ENCODE measurements at places on chromosomes 6 and 20.

DNA sequence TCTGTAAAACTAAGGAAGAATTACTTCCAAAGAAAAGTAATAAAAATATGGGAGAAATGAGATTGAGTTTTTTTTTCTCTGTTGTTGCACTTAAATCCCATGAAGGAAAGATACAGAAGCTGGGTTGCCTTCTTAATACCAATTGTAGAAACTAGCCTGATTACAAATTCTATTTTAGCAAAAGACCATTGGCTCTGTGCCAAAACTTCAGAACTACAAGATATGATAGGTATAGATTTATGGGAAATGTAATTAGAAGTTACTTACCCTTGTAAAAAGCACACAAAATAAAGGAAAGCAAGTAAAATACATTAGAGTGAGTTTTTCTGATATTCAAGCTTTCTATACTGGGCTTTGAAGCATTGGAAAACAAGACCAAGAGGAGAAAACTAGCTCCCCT, 73.5 kb upstream of the SCGN start:
- peak; percentile 4 for DNase-seq

DNA sequence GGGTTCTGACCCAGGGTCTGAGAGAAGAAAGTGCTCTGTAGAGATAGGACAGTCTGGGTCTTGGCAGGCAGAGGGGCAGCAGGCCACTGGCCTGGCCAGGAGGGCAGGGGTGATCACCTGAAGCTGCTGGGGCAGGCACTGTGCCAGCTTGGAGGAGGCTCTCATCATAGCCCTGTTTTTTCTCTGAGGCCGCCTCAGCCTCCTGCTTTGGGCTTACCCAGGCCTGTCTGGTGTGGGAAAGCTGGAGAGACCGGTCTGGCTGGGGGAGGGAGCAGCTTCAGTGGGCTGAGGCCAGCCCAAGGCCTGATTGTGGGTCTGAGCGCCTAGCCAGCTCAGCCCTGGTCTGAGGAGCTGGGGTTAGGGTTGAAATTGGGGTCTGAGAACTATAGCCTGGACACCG, 3.9 kb downstream of the LPIN3 start:
- no peak for DNase-seq

DNA sequence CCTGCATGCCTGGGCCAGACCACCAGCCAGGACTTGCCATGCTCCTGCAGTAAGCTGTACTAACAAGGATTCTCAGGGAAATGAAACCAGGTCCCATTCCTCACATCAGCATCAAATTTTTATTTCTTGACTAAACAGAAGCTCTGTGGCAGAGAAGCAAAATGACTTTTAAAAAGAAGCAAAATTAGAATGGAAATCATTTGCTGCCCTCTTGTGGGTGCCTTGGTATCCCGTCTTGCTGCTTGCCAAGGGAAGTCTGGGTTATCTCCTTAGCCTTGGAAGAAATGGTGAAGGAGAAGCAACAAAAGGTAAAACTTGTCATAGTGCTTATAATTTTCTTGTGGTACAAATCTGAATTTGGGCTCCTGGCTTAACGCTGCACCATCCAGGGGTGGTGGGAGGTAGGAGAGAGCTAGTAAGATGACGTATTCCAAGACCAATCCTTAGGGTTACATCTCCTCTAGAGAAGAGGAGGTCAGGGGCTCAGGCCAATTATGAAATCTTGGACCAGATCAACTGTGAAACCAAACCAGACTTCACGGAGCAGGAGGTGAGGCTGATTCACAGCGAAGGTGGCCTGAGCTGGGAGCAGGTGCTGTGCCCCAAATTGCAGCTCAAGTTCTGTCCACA, 107.5 kb downstream of the FAXC start:
- peak; percentile 19 for DNase-seq

GRCh38 chr6:26531897-26532296, 6.3 kb upstream of the HMGN4 start:
- DNase-seq: no peak

DNA sequence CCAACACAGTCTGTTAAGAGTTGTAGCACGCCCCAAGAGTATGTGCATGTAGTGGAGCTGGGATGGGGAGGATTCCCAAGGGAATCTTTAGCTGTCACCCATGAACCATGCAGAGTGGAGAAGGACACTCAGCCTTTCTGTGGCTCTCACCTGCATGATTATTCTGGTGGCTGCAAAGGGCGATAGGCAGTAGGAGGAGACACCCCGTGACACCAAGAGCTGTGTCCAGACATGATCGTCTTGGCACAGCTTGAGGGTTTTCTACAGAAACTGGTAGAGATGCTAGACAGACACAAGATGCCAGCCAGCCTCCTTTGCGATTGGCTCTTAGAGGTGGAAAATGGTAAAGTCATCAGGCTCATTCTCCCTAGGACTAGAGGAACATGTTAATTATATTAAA, 3.1 kb upstream of the CSE1L start:
- no peak for DNase-seq

- no peak for DNase-seq
These were observed 50.7 kb upstream of the SIRPA start for GRCh38 chr20:1844325-1845162.

DNA sequence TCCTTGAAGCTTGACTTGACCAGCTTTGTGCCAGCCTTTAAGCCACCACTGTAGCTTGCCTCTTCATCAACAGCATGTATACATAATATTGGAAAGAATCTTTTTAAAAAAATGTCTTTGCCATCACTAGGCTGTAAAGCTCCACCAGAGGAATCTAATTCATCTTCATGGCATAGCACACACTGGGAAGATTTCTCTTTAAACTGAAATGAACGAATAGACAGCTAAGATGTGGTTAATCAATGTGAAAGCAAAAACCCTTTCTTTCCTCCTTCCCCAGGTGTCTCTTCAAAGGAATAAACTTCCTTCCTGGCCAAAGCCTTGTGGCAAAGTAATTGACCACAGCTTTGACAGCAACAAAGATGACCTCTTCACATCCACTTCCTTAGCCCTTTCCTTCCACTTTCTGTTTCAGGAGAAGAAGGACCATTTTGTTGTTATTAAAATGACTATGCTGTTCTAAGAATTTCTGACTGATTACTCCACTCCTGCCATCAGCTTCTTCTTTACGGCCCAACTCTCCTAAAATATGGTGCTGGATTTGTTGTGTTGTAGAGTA, 428.7 kb upstream of the SOX4 start:
- DNase-seq: no peak

DNA sequence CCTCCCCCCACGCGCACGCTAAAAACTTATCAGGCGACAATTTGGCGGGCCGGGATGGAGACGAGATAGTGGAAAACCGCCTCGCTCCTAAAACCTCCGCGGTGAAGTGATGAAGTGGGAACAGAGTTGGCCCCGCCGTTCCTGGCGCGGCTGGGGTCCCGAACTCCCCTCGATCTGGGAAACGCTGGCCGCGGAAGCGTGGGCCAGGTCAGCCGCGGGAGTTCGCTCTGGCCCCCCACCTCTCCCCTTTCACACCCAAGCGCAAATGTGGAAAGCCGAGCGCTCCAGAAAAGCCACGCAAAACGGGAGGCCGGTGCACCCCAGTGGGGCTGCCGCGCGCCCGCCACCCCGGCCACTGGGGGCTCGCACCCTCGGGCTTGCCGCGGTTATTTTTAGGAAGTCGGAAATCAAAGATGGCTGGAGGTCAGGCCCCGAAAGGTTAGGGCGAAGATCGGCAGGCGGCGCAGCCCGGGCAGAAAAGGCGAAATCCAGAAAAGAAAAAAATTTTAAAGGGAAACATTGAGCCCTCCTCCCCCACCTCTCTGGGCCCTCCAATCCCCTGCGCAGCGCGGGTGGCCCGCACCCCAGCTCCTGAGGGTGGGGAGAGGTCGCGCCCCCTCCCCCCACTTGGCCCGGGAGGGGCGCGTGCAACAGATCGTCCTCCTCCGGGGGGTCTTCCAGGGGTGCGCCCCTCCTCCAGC, 1.0 kb downstream of the SALL4 start:
- DNase-seq: no peak

- DNase-seq: no peak
These were observed 157.0 kb downstream of the MTHFD1L start for GRCh38 chr6:151022492-151022891.

DNA sequence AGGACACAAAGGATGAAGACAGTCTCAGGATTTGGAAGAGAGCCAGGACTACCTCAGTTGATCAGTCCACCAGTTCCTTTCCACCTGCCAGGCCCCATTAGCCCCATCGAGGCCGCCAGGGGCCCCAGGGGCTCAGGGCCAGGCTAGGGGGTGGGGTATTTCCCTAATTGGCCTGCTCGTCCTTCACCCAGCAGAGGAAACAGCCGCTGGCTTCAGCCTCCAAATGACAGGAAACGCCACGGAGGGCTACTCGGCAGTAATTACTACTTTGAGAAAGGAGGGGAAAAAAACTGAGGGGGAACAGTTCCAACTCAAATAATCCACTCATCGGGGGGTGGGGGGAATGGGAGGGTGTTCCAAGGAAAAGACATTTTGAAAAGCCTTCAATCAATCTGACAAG, 42.7 kb downstream of the MAFB start:
- peak; percentile 95 for DNase-seq

GRCh38 chr6:128336436-128337095, 183.8 kb downstream of the PTPRK start:
- DNase-seq: no peak

DNA sequence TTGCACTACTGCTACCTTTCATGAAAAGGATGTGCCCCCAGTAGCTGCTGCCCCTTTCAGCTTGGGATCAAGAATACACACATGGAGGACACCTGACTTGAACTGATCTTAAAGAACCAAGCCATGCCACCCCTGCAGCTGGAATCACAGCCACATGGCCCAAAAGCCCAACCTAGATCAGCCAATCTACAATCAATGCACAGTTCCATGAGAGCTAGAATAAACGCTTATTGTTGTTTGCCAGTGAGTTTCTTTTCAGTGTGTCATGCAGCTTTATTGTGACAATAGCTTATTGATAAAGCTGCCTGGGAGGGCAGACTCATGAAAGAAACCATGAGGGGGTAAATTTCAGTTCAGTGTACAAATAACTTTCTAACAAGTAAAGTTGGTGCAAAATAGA, 397.7 kb downstream of the PTPRT start:
- no peak for DNase-seq

GRCh38 chr6:72784071-72784470, 162.2 kb downstream of the KCNQ5 start:
- no peak for DNase-seq

GRCh38 chr20:31712112-31712553, 10.5 kb downstream of the BCL2L1 start:
- DNase-seq: peak; percentile 87

DNA sequence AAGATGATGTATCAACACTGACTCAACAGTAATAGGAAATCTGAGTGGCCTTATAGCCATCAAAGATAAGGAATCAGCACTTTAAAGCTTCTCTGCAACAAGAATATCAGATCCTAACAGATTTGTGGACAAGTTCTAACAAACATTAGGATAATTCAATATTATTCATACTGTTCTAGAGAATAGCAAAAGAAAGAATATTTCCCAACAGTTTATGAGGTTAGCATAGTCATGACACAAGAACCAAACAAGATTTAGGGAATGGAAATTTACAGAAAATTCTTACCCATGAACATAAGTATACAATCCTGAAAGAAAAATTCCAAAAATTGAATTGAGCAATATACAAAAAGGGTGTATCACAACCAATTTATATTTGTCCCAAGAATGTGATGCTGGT, 64.3 kb upstream of the BTBD3 start:
- no peak for DNase-seq

- no peak for DNase-seq
These were observed 30.6 kb downstream of the ARID1B start for GRCh38 chr6:156807795-156808194.

DNA sequence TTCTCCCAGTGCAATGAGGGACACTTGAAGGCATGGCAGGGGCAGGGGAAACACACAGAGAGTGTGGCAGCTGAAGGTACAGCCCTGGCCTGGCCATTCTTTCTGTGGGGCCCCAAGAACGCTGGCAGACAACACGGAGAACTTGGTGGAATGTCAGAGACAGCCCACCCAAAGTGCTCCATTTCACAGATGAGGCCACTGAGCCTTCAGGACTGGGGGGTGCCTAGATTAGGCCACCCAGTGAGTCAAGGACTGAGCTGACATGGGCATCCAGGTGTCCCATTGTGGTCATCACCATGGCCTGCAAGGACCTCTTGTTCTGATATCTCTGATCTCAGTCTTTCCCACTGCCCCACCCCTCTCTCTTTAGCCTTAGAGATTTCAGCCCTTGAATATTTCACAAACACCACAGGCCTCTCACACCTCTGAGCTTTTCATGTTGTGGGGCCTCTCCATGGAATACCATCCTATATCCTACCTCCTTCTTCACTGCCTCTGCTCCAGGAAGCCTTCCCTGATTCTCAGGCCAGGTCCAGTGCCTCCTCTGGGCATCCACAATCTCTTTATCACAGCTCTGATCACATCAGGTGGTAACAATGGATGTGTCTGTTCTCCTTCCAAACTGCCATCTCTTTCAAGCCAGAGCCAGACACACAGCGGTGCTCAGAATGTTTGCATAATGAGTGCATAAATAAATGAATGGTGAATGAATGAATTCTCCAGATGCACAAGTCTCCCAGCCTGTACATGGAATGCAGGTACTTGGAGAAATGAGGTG, 2.0 kb upstream of the RSPO4 start:
- DNase-seq: no peak

DNA sequence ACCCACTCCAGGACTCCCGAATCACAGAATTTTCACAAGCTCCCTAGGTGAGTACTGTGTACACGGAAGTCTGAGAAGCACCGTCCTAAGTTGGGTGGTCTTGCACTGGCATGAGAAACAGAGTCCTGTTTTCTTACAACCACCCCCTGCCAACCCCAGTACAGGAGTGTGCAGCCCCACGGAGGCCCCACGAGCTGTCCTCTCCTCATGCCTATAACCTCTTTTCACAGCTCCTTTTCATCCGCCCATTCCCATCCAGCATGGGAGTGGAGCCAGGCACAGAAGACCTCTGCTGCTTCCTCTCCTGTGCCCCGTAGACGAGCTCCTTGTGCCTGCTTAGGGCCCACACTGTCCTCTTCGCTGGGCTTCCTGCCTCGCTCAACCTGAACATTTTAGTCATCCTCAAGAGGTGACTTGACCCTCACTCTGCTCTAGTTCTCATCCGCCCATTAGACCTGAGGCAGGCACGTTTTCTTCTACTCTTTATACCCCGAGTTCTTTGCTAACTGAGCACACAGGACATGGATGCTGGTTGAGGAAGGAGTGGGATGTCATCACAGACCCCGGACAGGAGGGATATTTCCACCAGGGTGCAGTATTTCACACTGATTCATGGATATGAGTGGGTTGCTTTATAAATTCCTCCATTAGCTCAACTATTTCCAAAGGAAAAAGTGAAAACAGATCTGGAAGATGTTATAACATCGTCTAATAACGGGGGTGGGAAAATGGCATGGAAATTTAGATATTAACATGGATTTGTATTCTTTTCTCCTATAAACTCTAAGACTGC, 160.5 kb downstream of the TTLL2 start:
- DNase-seq: no peak

Measured in COR-L47 (cell line).